Bronchial epithelial cell (primary cell): ENCODE measurements at places on chromosomes 16 and 17. TPM values are rescaled to one million over a fixed set of nuclear protein-coding genes. Genes with fewer than 3 reads are reported as not detected.

DNA sequence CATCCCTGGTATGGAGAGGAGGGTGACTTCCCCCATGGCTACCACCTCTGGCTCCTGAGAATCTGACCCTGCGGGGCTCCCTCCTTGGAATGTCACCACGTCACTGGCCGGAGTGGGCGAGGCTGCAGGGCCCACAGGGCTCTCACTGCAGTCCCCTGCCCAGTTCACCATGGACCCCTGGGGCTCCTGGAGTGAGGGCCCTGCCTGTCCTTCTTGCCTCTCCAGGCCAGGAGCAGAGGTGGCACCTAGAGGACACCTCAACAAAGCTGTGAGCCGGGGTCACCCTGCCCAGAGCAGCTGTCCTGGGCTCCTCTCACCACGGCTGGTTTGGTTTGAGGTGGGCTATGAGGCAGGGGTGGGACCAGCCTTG, 67.8 kb upstream of the GNG13 start:
- no peak for DNase-seq

- no peak for DNase-seq
These were observed 37.8 kb downstream of the SEC14L1 start for GRCh38 chr17:77178563-77178962.

- DNase-seq: no peak
These were observed 178.1 kb upstream of the ZFHX3 start for GRCh38 chr16:73225983-73226382.

GRCh38 chr16:68179196-68179795, 56.6 kb downstream of the ESRP2 start:
- DNase-seq: no peak

GRCh38 chr16:51148678-51149228, 2.3 kb downstream of the SALL1 start:
- no peak for DNase-seq

GRCh38 chr17:77465358-77466041, 324.7 kb downstream of the SEC14L1 start:
- DNase-seq: peak; percentile 55

GRCh38 chr16:1942810-1943726, at the start of gene MSRB1:
MSRB1 (minus strand) TSS chr16:1943199; CDS start chr16:1943156, 43 bp downstream.
- DNase-seq: peak; percentile 89

DNA sequence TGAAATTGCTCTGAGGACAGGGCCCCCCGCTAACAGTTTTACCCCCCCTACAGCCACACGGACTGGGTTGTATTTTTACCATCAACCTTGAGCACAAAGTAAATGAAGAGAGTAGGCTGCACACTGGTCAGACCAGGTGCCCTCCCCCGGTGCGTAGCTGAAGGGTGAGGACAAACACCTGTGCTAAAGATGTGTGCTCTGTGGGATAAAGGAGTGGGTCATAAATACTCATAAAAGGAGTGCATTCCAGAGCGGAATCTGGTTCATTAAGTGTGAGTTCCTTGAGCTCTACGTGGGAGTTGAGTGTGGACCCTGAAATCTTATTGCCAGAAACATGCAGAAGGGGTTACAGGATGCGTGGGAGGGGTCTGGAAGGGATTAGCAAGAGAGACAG, 217.0 kb downstream of the CCDC182 start:
- no peak for DNase-seq

- no peak for DNase-seq
These were observed 2.0 kb downstream of the C16orf86 start for GRCh38 chr16:67668495-67669157.

DNA sequence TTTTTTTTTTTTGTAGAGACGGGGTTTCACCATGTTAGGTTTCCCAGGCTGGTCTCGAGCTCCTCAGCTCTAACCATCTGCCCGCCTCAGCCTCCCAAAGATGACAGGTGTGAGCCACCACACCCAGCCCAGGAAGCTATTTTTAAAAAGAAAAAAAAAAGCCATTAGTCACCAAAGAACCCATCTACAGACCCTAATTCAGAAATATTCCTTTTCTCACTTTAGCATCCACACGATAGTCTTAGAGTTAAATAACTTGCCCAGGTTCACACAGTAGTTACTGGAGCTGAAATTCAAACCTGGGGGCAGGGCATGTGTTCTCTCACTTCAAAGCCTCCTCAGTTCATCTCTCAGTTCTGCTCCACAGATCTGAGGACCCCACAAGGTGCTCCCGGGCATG, 70.3 kb upstream of the NOL11 start:
- no peak for DNase-seq

- DNase-seq: no peak
These were observed 610.3 kb upstream of the CDH5 start for GRCh38 chr16:65756163-65756562.

GRCh38 chr16:50548125-50548908, at the start of gene NKD1:
NKD1 (plus strand) TSS chr16:50548396; CDS start chr16:50548554, 158 bp downstream.
- DNase-seq: no peak

- peak; percentile 12 for DNase-seq
These were observed 60.3 kb upstream of the CIBAR2 start for GRCh38 chr16:85172455-85173145.

- DNase-seq: no peak
These were observed 12.1 kb upstream of the USP36 start for GRCh38 chr17:78852709-78853121.

DNA sequence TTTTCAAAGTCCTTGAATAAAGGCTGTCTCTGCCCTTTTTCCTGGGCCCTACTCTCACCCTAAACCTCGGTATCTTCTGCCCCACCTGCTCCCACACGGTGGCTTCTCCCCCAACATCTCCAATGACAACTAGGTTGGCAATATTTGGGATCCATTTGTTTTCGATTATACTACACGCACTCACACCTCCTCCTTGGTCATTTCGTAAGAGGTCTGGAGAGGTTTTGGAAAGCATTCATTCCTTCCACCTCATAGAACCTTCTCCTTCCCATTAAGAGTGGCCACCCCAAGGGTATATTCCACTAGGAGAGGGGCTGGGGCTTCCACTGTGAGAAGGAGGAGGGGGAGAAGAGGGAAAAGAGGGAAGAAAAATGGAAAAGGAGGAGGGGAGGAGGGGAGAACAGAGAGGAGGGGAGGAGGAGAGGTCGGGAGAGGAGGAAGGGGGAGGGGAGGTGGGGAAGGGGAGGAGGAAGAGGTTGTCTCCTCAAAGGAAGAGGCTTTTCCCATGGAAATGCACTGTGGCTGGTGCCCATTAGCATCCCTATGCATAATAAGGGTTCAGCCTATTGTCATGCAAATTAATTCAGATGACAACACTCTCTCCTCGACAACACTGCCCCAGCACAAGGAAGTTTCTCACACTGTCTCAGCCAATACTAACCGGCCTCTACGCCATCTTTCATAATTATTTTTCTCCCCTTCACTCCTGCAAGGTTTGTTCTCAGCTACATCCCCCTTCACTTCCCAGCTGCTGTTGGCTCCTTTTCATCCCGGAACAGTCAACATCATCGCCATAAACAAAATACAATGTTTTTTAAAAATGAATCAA, 30.0 kb downstream of the SOX9 start:
- DNase-seq: no peak

DNA sequence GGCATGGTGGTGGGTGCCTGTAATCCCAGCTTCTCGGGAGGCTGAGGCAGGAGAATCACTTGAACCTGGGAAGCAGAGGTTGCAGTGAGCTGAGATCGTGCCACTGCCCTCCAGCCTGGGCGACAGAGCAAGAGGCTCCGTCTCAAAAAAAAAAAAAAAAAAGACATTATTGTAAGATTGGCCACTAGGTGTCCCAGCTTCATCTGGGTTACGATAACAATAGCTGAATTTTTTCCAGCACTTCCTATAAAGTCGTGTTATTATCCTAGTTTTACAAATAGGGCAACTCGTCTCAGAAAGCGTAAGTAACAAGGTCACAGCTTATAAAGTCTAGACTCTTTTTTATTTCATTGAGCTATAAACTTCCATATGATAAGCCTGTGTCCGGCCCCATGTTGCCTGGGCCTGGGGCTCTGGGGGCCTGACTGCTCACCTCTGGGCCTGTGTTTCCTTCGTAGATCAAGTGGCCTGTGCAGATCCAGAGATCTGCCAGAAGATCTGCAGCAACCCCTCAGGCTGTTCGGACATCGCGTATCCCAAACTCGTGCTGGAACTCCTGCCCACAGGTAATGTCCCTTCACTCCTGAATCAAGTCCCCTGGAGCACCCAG, 60.5 kb downstream of the SLC5A11 start:
- peak; percentile 8 for DNase-seq

GRCh38 chr16:31513126-31513525, 4.9 kb upstream of the RUSF1 start:
- DNase-seq: peak; percentile 72

DNA sequence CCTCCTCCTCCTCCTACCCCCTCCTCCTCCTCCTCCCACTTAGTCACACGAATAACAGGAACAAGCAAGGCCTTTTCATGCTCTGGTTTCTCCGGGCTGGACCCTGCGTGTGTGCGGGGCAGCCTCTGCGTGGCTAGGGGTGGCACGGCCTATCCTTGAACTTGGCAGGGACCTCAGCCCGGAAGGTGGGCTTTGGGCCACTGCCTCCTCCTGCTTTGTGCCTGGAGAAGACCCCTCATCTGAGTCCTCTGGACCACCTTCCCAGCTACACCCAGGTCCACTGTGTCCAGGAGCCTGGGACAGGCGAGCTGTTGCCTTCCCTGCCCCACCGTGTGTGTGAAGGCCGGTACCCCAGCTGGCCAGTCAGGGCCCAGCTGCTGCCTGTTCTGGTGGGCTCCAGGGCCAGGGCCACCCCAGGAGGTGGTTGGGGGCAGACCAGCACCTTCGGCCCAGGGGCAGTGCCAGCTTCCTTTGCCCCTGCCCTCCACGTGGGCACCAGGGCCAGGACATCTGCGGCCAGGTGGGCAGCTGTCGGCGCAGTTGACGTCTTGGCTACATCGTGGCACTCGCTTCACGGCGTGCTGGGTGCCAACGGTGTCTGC, 35.4 kb downstream of the GINS2 start:
- no peak for DNase-seq

GRCh38 chr17:55540414-55541091, 29.3 kb upstream of the SMIM36 start:
- peak; percentile 77 for DNase-seq

GRCh38 chr16:66065925-66066324, 300.6 kb upstream of the CDH5 start:
- DNase-seq: no peak

DNA sequence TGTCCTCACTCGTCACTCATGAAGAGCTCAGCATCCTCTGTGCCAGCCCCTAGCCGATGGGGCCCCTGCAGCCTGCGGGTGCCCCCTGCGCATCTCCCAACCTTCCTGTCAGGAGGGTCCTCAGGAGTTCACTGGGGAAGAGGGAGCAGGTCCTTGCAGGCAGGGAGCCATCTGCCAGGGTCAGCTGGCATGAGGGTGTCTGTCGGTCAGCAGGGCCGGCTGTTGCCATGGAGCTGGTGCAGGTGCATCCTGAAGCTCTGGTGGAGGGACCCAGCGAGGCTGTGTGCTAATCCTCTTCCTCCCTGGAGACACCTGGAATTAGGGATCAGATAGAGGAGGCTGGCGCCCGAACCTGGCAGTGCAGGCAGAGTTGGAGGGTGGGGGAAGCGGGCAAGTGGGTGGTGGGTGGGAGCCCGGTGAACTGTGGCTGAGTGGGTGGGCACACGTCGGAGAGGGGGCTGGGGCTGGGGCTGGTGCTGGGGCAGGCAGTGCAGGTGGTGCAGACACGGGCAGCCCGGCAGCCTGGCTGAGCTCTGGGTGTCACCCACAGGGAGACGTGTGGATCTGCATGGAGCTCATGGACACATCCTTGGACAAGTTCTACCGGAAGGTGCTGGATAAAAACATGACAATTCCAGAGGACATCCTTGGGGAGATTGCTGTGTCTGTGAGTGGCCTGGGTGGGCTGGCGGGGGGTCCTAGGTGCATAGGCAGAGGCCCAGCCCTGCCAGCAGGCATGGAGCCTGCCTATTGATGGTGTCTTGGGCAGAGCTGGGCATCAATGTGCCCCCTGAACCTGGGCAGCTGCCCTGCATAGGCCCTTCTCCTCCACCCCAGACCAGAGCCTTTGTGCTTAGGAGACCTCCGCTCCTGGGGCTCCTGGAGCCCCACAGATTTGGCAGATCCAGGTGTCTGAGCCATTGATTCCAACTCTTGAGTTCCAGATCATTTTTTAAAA, 17.4 kb downstream of the MAP2K3 start:
- DNase-seq: no peak

GRCh38 chr17:11308531-11308930, 67.5 kb downstream of the SHISA6 start:
- no peak for DNase-seq

DNA sequence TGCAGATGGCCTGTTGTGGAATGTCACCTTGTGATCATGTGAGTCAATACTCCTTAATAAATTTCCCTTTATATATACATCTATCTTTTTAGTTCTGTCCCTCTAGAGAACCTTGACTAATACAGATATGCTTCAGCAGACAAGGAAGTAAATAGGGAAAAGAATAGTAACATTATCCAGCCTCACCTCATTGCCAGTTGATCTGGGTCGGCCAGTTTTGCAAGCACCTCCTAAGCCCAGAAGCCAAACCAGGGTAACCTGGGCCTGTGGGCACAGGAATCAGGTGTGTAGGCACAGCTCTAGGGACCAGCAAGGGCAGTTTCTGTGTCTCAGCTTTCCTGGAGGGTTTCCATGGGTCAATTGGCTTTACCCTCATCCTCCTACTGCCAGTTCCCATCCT, 11.9 kb upstream of the CCL17 start:
- peak; percentile 66 for DNase-seq

Gene CCL3
- total RNA-seq: not detected in 2 replicates

Gene IRF8
- total RNA-seq: not detected in 2 replicates

Gene MYH3
- 1.1 and 1.4 TPM in 2 replicates for total RNA-seq

Gene TMEM106A
- total RNA-seq: 0.26 and 0.38 TPM in 2 replicates

Gene KRTAP4-7
- not detected in 2 replicates for total RNA-seq

Gene TAT
- total RNA-seq: not detected in 2 replicates

Gene OR1A1
- total RNA-seq: not detected in 2 replicates

Gene ACSF2
- 14.7 and 16.6 TPM in 2 replicates for total RNA-seq

Gene C17orf107
- total RNA-seq: 5.5 and 8.3 TPM in 2 replicates

Gene KRT25
- total RNA-seq: not detected in 2 replicates

Gene FAM83G
- 28.4 and 35.5 TPM in 2 replicates for total RNA-seq

Gene MYH1
- not detected in 2 replicates for total RNA-seq

Gene SOST
- not detected in 2 replicates for total RNA-seq

Gene NTHL1
- 18.6 and 44.0 TPM in 2 replicates for total RNA-seq
